Stimulated activated CD4-positive, alpha-beta T cell treated with anti-CD3 and anti-CD28 coated beads, TNF-alpha, amount 100 ng/mL, for 1 hour (primary cell): ENCODE measurements at places on chromosomes 11 and 22.

DNA sequence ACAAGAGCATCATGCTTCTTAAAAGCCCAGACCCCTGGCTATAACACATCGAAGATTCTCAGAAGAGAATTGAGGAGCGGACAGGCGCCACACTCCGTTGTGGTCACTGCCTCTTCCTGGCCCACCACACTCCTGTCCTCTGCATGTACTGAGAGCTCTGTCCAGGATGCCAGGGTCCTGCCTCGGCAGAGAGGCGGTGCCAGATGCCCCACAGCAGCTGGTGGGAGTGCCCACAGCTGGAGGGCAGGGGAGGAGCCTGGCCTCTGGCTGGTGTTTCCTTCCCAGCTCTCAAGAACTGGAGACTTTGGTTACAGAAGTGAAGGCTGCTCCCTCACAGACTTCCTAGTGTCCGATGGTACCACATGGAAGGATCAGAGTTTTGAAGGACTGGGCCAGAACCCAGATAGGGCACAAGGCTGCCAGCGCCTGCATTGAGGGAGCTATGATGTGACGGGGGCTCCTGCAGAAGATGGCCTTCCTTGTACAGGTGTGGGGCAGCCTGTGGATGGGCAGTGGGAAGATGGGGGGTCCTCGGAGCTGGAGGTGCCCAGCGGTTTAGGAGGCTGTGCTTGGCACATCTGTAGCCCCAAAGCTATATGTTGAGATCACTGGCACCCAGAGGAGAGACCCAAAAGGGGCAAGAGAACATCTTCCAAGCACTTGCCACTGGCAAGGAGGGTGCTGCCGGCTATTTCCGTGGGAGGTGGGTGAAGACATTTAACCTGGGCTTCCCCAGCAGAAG lies 19.4 kb downstream of the RSPH14 start:
- DNase-seq: no peak

DNA sequence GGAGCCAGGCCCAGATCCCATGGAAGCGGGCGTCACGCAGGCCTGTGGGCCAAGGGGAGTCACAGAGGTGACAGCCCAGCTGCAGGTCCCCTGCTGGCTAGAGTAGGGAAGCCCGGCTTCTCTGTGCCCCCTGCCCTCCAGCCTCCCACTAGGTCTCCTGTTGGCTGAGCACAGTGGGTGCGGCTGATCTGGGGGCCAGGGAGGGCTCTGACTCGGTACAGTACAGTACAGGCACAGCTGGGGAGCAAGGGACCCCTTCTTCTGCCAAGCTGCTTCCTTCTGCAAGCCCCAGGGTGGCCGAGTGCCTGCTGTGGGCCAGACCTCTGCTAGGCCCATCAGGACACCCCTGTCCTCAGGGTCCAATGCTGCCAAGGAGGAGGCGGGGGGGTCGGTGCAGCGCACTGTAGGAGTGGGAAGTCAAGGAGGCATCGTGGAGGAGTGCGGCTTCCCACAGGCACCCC lies 10.1 kb downstream of the SUSD2 start:
- no peak for DNase-seq

GRCh38 chr22:22085702-22086500 lies 103.3 kb upstream of the TOP3B start:
- DNase-seq: no peak

DNA sequence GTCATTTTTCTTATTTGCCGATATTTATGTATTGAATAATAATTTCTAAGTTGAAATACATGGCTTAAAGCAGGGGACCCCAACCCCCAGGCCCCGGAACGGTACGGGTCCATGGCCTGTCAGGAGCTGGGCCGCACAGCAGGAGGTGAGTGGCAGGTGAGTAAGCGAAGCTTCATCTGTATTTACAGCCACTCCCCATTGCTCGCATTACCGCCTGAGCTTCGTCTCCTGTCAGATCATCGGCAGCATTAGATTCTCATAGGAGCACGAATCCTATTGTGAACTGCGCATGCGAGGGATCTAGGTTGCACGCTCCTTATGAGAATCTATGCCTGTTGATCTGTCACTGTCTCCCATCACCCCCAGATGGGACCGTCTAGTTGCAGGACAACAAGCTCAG lies 4.5 kb downstream of the ZMAT5 start:
- DNase-seq: no peak

- DNase-seq: no peak
Measured at GRCh38 chr11:117786135-117786870, 10.7 kb downstream of the DSCAML1 start.

DNA sequence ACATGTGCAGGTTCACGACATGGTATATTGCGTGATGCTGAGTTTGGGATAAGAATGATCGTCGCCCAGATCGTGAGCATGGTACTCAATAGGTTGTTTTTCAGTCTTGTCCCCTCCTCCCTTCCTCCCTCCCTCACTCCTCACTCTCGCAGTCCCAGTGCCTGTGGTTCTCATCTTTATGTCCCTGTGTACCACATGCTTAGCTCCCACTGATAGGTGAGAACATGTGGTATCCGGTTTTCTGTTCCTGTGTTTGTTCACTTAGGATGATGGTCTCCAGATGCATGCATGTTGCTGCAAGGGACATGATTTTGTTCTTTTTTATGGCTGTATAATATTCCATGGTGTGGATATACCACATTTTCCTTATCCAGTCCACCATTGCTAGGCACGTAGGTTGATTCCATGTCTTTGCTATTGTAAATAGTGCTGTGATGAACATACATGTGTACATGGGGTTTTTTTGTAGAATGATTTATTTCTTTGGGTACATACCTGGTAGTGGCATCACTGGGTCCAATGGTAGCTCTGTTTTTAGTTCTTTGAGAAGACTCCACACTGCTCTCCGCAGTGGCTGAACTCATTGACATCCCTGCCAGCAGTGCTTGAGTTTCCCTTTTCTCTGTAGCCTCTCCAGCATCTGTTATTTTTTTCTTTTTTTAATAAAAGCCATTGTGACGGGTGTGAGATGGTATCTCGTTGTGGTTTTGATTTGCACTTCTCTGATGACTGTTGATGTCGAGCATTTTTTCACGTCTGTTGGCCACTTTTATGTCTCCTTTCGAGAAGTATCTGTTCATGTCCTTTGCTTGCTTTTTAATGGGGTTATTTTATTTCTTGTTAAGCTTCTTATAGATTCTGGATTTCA lies 16.4 kb downstream of the ZBED4 start:
- DNase-seq: no peak

DNA sequence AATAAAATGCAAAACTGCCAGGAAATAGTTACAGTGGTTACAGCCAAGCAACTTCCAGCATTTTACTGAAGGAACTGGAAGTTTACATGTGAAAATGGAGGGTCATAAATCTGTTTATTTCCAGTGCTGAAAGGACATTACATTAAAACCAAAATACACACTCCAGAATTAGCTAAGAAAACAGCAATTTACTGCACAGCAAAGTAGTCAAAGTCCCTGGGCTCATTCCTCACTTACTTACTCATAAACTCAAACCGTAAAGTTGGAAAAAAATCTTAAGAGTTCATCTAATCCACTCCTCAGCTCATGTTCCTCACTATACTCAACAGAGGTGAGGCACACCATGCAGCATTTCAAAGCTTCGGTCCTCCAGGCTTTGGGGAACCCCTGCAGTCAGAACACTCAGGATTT lies 17.4 kb downstream of the CTSC start:
- no peak for DNase-seq

DNA sequence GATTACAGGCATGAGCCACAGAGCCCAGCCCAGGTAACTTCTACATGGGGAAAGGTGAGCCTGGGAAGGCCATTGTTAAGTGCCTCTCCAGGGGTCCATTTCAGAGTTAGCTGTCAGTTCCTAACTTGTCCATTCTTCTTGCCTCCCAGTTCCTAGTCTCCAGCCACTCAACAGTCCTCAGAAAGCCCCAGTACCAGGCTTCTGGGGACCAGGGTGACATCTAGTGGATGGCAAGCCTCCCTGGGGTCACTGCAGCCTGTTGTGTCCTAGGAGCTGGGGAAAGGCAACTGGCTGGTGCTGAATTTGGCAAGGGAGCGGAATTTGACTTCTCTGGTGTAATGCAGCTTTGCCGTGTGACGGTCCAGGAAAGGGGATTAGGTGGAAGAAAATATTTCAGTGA lies 2.1 kb downstream of the LGALS12 start:
- DNase-seq: no peak

GRCh38 chr11:93248602-93249001 lies 50.8 kb upstream of the SLC36A4 start:
- DNase-seq: no peak

- no peak for DNase-seq
Measured at GRCh38 chr22:22721681-22722354, 77.4 kb downstream of the GGTLC2 start.

GRCh38 chr22:22020425-22020852 lies 37.9 kb upstream of the TOP3B start:
- DNase-seq: no peak

DNA sequence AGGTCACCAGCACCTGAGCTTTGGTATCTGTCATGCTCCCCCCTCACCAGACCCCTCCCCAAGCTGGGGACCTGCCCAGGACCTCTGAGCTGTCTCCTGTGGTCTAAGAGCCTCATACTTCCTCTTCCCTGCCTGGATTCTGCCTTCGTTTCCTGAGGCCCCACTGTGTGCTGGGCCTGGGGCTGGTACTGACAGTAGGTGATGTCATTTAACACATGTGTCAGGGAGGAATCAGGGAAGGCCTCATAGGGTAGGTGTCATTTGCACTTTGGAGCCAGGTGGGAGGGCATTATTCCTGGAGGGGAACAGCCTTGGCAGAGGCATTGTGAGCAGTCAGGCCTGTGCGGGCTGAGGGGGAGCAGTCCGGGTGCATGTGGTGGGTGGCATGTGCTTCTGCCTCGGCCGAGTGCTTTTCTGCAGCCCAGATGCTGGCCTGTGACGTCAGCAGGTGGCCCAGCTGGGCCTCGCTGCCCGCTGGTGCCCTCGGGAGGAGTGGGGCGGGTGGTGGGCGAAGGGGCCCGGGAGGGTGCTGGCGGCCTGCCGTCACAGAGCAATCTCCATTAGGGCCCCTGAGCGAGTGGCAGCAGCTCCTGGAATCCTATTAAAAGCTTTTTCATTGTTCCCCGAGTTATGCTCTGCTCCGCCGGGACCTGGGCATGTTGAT lies 9.1 kb downstream of the FLRT1 start:
- DNase-seq: no peak

- DNase-seq: no peak
Measured at GRCh38 chr11:128250482-128250881, 336.9 kb downstream of the ETS1 start.

- DNase-seq: no peak
Measured at GRCh38 chr11:86459682-86460460, 85.2 kb downstream of the CCDC81 start.

- DNase-seq: no peak
Measured at GRCh38 chr11:111730871-111731591, 35.2 kb downstream of the PPP2R1B start.

DNA sequence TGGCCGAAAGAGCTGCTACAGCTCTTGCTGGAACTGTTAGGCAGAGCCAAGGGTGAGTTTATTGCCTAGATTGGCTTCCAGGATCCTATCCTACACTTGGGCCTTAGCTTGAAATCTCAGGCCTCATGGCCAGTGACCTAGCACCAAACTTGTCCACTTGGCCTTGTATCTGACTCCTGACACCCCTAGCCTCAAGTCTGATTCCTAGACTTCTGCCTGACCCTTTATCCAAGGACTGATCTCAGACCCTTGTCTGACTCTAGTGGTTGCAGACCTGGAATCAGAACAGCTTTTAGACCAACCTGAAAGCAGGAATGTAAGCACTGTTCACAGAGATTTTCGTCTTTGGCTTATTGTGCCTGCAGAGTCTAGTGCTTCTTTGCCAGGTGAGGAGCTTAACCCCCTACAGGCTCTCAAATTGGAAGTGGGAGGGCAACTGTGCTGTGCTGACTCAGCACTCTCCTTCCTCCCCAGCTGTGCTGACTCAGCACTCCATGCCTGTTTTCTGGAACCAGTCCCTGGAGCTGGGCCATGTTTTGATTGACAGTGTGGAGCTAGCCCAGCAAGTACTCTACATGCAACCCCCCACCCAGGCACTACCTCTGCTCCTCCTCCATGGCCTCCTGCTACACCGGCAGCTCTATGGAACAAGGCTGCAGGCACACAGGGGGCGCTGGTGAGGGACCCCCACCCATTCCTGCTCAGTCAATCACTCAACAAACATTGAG lies 35.1 kb downstream of the RRP8 start:
- DNase-seq: no peak

GRCh38 chr11:36116161-36116560 lies 172.3 kb downstream of the LDLRAD3 start:
- no peak for DNase-seq

DNA sequence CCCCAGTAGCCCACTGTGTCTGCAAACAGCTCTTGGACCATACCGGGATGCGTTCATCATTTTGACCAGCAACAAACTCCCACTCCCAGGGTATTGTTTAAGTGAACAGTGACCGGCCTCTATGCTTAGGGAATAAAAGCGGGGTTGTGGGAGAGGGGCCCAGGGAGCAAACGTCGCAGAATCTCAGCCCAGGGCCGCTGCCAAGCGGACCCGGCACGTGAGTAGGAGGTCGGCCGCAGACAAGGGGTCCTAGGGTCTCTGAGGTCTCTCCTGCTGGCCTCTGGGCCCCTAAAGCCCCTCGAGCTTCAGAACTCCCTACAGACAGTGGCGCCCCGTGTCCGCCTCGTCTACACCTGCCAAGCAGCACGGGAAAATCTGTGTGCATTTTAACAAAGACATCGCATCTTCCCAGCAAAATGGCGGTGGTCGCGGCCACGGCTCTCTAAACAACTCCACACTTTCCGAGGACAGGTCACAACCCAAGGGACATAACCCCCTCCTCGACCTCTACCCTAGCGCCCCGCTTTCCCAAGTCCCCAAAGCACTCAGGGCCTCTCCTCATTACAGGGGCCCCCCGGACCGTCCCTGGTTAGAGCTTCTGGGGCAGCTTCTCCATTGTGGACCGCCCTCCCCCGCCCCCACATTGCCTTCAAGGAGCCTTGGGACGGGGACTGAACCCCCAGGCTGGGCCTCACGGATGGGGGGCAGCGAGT lies 3.9 kb upstream of the GCAT start:
- no peak for DNase-seq

- peak; percentile 35 for DNase-seq
Measured at GRCh38 chr11:68003846-68004550, at the start of gene UNC93B1. UNC93B1 (minus strand) TSS chr11:68004097; CDS start chr11:68004043, 54 bp downstream.

DNA sequence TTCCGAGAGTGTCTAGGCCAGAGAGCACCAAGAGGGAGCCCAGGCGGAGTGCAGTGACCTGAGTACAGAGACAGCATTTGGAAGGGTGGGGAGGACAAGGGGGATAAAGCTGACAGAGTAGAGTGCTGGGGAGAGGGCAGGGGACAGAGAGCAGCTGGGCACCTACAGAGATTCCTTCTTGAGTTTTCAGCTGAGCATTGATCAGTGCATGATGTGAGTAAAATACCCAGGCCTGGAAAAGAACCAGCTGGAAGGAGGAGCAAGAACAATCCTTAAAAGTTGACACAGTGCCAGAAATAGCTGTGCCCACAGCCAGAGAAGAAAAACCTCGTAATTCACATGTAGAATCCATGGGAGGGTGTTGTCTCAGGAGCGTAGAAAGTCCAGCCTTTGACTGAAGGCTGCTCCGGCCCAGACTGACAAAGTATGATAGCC lies 33.9 kb upstream of the PANX2 start:
- no peak for DNase-seq

- no peak for DNase-seq
Measured at GRCh38 chr22:27576815-27577573, 224.6 kb downstream of the MN1 start.

- no peak for DNase-seq
Measured at GRCh38 chr11:88415495-88415894, 78.0 kb upstream of the CTSC start.

- no peak for DNase-seq
Measured at GRCh38 chr11:85948884-85949283, 93.7 kb downstream of the CCDC83 start.
